ENCODE measurements at places on chromosomes 6 and 20.

DNA sequence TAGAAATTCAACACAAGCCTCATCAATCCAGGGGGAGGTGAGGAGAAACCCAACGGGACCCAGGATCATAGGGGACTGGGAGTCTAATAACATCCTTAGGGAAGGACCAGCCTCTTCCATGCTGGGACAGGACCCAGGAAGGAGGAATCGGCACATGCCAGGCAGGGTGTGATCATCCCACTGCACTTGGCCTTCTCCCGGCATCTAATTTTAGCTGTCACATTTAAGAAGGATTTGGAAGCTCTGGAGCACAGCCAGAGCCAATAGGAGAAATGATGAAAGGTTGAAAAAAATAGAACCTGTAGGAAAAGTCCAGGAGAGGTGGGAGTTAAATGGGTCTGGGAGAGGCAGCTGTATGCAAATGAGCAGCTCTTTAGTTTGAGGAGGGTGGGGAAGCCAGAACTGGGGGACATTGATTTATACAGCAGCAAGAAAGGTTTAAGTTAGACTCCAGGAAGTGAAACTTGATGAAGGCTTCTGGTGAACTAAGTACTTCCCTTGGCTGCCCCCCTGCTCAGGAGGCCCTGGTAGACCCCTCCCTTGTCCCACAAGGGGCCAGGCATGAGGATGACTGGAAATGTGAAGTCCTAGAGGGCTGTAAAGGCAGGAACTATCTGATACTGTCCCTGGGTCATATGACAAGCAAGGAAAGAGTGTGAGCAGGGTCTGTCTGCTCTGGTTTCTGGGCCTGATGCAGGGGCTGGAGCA lies 260.3 kb downstream of the LRFN2 start:
- no peak for DNase-seq

- DNase-seq = no peak
These were observed 193.4 kb upstream of the PREP start for GRCh38 chr6:105596284-105596755.

DNA sequence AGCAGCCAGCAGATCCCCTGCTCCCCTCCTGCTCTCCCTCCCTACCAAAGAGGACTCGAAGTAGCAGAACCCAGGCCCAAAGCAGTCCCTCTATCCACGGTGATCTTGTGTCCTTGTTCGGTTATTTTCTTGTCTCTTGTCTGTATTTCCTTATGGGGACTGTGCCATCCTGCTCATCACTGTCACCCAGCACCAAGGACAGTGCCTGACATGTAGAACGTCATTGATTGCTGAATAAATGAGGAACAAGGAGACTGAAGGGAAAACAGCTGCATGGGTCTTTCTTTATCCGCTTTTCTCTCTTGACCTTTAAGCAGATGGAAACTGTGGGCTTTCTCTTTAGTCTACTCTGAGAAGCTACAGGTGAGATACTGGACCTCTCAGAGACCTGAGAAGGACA lies 29.4 kb upstream of the ZNF831 start:
- no peak for DNase-seq

- DNase-seq = no peak
These were observed 98.0 kb downstream of the FNDC1 start for GRCh38 chr6:159267165-159267564.

DNA sequence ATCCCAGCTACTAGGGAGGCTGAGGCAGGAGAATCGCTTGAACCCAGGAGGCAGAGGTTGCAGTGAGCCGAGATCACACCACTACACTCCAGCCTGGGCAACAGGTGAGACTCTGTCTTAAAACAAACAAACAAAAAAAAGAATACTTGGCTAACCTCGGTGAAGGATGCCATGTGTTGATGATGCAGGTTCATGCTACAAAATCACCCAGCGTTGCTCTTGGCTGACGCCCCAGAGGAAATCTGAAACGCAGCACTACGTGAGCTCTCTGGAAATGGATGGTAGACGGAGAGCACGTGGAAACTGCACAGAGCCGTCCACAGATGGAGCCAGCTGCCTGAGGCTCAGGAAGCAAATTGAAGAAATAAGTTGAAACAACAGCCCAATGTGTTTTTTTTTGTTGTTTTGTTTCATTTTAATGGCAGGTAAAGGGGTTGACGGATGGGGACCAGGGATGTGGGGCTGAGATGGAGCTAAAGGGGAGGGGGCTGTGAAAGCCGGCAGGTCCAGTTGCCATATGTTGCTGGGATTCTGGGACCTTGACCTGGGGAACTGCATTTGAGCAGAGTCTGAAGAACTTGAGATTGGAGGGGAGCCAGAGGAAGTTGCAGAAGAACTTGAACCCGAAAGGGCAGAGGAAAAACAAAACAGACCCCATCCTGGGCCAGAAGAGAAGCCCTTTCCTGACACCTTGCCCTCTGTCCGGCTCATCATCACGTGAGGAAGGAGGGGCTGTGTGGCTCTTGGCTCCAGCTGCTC lies 12.8 kb upstream of the MANBAL start:
- no peak for DNase-seq

DNA sequence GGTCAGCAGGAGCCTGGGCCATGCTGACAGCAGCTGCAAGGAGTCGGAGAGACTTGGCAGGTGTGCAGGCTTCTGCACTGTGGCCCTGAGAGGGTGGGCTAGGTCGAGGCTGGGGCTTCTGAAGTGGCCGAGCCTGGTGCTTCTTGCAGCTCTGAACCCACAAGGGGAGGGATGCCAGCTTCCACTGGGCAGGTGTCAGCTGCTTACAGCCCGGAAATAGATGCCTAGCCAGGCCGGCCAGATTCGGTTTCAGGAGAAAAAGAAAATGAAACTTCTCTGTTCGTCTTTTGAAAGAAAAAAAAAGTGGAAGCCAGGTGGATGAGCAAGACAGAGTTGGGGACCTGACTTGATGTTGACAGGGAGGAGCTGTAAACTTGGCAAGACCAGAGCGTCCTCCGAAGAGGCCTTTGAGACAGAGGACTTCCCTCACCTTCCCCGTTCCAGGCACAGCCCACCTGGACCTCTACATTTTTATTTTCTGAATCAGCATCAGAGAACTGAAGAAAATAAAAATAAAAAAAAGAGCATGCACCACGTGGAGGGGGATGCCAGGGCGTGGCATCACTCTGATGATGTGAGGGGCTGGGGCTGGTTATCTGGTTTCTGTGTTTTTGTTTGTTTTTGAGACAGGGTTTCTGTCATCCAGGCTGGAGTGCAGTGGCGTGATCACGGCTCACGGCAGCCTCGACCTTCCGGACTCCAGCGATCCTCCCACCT lies at the start of gene ZBP1:
ZBP1 (minus strand) TSS at position 153 of the 717 bp plus-strand sequence; CDS start at position 22, 131 bp downstream.
- DNase-seq = no peak

- DNase-seq = no peak
These were observed 105.5 kb downstream of the BMP7 start for GRCh38 chr20:57160985-57161384.

DNA sequence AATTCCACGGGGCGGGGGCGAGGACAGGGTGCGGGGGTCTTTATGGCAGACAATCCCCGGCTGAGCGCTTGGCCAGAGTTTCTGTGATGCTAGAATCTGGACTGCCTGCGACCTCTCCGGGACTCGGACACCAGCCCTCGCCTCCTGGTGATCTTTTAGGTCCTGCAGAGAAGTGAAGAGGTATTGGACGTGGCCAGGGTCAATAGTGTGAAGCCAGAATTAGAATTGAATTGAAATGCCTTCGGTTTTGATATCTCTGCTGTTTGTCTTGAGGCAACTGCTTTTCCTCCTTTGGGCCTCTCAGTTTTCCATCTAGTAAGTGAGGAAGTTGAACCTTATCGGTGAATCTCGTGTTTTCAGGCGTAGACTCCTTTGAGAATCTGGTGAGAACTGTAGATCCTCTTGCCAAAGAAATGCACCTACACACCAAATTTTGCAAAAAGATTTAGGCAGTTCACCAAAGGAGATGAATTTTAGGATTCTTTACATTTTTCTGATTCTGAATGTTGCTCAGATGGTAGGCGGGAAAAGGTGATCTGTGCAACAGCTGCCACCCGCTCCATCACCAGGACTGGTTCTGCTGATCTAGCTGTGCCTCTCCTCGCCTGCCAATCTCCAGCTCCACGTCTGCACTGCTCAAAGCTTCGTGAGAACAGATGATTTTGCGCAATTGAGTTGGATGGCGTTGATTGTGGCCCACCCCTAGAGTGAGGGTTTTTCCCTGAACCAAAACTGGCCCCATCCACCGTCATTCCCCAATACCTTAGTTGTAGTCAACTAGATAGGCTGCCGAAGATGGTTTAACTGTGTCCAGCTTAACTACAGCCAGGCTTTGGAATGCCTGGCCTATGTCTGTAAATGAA lies 837 bp upstream of the OSER1 start:
- DNase-seq = no peak

DNA sequence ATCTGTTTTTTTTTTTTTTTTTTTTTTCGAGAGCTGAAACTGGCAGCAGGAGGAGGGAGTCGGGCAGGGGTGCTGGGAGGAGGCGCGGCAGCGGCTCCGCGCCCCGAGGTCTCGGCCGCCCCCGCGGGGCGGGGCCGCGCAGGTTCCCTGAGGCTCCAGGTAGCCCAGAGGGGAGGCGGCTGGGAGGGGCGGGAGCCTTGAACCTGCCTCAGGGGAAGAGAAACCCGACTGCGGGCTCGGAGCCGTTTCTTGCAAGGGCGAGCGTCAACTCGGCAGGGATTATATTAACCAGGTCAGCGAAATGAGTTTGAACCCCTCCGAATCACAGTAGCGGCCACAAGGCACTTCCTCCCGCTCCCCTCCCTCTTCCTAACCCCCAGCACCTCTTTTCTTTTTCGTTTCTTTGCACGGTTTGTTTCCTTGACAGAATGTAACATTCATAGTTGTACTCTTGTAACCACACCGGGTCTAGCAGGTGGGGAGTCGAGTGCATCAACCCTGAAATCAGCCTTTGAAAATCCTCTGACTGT lies 2.0 kb downstream of the MYB start:
- no peak for DNase-seq

- no peak for DNase-seq
These were observed 5.5 kb upstream of the PROCR start for GRCh38 chr20:35166242-35166830.

- DNase-seq = no peak
These were observed 20.5 kb downstream of the DNAJC5 start for GRCh38 chr20:63915471-63915870.

- no peak for DNase-seq
These were observed 30.7 kb downstream of the PARD6B start for GRCh38 chr20:50762045-50762422.

GRCh38 chr6:111626441-111626840 lies 20.8 kb upstream of the TRAF3IP2 start:
- no peak for DNase-seq

GRCh38 chr6:133899556-133899955 lies 10.6 kb downstream of the TCF21 start:
- no peak for DNase-seq

GRCh38 chr6:137025786-137026730 lies 18.7 kb downstream of the IL20RA start:
- DNase-seq = peak; percentile 77
